Stimulated activated CD4-positive, alpha-beta T cell treated with anti-CD3 and anti-CD28 coated beads, Interleukin-1b, Interleukin-23, amount 100 ng/mL, for 24 hours (primary cell): ENCODE measurements at places on chromosomes 3 and 15.
A peak's percentile ranks its signal among the peaks of the same experiment; 100 is the strongest.

DNA sequence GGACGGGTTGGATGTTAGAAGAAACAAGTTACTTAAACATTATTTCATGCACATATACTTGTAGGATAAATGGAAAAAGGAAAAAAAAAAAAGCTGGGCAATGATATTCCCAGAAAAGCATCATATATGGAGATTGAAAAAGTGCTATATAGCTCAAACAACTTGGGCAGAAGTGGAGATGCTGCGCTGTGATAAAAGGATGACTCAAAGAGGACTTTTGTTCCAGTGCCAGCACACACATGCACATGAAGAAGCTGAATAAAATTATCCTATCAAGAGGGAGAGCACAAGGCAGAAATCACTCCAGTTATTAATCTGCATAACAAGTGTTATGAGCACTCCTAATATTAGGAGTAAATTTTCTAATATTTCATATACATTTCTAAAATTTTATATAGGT is 30.9 kb downstream of the FRMD4B start:
- no peak for DNase-seq

- DNase-seq, result peak; percentile 13
Observed at GRCh38 chr3:48157950-48158376, 30.3 kb downstream of the CDC25A start.

GRCh38 chr3:153967260-153967659 is 153.9 kb upstream of the ARHGEF26 start:
- no peak for DNase-seq

DNA sequence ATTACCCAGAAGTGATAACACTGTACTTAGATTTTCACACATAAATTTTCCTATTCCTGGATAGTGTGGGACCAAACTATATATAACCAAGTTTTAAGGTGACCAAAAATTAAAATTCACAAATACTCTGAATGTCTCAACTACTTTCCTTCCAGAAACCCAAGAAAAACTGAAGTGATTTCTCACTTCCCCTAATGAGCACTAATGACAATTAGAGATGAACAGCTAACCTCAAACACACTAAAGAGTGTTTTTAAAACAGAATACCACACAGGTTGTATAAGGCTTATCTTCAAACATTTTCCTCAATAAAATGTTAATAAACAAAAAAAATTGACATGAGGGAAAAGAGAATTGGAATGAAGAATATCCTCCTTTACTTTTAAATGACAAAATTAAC is 188.2 kb downstream of the ZBTB20 start:
- DNase-seq, result no peak

GRCh38 chr15:38461066-38461833 is 7.3 kb downstream of the FAM98B start:
- DNase-seq, result no peak

DNA sequence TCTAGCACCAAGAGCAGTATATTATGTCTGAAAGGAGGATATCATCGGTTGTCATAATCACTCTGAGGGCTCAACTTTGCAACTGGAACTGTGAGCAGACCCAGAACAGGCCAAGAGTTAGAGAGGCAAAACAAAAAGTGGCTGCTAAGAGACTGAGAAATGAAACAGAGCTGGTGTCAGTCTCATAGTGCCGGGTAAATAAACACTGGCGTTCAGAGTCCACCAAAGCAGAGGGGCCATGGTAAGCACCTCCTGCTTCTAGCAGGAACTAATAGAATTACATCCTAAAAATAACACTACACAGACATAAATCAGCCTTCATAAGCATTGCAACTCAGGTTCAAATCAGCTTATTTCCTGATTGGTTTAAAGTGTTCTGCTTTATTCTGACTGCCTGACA is 10.3 kb upstream of the IL12A start:
- DNase-seq, result no peak

DNA sequence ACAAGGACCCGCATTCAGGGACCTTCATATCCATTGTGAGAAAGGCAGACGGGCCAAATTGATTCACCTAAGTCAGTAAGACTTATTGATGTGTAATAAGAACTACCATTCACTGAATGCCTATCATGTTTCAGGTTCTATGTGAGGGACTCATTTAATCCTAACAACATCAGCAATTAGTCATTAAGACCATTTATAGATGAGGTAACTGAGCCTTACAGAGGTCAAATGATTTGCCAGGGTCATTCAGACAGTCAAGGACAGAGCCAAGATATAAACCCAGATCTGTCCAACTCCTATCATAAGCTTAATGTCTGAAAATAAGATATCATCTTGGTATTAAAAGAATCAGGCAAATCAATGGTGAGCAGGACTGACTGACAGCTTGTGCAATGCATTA is 453.8 kb downstream of the MAGI1 start:
- DNase-seq, result no peak

DNA sequence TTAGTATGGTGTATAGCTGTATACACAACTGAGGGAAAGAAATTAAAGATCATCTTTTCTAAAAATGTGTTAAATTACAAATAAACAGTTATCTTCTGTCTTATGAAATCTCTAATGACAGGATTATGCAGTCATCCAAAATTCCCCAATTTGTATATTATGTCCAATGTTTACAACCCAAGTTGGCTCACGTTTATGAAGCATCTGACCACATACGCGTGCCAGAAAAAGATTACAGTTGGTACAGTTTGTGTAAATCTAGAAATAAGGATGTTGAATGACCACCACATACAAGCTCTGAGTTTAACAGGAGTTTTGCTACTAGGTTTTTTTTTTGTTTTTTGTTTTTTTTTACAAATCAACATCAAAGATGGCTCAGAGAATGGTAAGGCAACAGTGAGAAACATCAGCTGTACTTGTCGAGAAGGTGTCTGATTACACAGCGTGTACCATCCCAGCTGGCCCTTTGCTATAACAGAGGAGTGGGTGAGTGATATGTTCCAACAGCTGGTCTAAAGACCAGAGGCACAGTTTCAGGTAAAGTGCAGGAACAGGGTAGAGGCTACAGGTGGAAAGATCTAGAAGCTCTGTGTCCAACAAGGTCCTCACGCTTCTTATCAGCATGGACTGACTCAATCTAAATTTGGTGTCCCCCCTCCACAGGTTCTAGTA is 47.1 kb downstream of the USF3 start:
- no peak for DNase-seq
